ENCODE measurements at places on chromosomes 4 and X.
A peak's percentile ranks its signal among the peaks of the same experiment; 100 is the strongest.

DNA sequence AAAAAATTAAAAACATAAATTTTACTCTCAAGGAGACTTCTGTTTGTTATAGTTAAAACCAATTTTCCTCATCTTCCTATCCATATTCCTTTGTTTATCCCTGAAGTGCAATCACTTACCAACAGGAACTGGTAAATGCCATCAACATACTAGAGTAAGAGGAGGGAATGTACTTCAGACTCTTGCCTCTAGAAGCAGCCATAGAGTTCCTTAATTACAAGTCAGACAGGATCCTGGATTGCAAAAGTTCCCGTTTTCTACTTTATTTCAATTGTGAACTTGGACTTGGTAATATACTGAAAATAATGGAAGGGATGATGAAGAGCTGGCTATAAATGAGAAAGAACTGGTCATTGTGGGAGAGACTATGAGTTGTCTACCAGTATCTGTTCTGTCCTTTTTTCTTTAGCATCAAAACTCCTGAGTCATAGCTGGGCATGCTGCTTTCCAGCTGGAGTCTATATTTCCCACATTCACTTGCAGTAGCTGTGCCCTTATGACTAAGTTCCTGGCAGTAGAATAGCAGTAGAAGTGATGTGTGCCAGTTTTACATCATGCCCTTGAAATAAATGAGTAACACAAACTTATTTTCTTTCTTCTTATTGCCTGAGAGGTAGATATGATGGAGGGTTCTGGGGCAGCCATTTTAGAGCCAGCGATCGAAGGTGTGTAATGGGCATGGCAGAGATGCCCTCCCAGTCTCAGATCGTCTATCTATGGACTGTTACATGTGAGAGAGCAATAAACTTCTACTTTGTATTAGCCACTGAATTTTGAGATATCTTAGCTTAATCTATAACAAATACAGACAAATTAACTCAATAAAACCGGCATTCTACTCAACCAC lies 26.8 kb upstream of the SPARCL1 start:
- DNase-seq: no peak

DNA sequence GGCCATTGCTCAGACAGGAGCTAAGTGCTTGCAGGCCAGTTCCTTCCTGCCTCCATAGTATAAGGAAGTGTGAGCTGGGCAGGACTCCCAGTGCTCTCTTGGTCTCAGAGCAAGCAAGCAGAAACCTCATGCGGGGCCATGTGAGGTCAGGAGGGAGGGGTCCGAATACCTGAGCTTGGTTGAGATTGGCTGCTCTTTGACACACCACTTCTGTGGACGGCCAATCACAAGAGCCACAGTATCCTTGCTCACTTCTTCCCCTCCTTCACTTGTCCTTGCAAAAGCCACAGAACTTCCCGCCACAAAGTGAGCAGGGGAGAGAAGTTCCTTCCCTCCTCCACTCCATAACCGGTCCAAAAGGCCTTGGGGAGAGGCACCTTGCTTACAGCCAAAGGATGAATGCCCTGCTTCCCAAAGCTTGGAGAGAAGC lies 56.7 kb downstream of the PRPS1 start:
- DNase-seq: peak; percentile 90

- DNase-seq: no peak
These were observed 742 bp upstream of the TAF1 start for GRCh38 chrX:71365356-71365874.

GRCh38 chr4:128347930-128348660 lies 60.5 kb upstream of the PGRMC2 start:
- no peak for DNase-seq

DNA sequence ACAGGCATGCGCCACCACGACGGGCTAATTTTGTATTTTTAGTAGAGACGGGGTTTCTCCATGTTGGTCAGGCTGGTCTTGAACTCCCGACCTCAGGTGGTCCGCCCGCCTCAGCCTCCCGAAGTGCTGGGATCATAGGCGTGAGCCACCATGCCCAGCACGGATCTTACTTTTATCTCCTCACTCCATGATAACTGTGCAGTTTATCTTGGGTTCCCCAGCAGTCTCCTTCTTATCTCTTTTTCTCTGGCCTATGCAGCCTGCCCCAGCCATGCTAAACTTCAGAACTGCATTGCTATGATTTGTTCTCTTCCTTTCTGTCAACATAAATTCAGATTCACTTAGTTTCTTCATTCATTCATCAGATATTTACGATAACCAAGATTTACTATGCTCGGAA lies 22.4 kb downstream of the PAGE1 start:
- DNase-seq: no peak

GRCh38 chr4:1419708-1420107 lies 13.5 kb upstream of the NKX1-1 start:
- DNase-seq: no peak

- no peak for DNase-seq
These were observed 570 bp upstream of the SASH3 start for GRCh38 chrX:129779086-129779672.

DNA sequence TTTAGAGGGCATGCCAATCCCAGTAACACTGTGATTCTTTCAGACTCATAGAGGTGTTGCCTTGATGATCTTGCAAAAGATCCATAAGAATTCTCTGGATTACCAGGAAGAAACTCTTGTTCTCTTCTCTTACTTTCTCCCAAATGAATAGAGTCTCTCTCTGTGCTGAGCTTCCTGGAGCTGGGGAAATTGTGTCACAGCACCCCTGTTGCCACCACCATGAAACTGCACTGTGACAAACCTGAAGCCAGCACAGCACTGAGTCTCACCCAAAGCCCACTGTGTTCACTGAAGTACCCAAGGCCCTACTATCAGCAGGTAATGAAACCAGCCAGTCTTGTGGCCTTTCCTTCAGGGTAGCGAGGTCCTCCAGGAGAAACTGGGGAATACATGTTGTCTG lies 332.7 kb upstream of the FGF16 start:
- no peak for DNase-seq

DNA sequence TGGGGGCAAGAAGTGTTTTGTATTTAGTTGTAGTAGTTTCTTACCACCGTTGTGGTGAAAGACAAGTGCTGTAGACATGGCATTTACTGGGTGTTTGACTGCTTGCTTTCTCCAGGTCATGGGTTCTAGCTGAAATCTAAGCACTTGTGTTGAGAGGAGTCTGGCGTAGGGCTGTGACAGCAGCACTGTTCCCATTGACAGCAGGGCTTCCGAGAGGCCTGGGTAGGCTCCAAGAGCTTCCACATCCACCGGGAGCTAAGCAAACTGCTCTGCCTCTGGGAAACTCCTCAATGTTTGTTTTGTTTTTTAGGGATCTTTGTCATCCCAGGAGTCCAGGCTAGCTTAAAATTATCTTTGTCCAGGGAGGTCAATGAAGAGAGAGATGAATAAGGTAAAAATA lies 44.3 kb downstream of the BMPR1B start:
- no peak for DNase-seq

DNA sequence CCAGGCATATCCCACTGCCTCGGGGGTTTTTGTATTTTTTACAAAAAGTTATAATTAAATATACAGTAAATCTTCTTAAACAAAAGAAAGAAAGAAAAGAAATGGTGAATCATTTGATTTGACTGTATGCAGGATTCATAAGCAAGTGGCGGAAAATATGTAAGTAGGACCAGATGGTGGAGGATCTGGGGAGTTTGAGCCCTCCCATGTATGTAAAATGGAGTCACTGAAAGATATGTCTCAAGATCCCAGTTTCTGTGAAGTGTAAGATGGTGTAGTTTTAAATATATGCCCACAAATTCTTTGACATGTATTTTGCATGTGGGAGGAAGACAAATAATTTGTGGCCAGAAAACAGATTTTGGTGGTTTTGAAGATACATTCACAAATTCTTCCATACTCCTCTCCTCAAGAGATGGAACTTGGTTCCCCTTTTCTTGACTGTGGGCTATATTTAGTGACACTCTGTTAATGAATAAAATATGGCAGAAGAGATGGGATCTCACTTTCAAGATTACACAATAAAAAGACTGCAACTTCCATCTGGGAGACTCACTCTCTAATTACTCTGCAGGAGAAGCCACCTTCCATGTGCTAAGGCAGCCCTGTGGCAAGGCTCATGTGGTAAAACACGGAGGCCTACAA lies 133.6 kb upstream of the S100G start:
- DNase-seq: no peak

GRCh38 chr4:119833611-119834010 lies 205.0 kb upstream of the PDE5A start:
- DNase-seq: no peak

GRCh38 chr4:135775909-135776308 lies 1574.3 kb upstream of the PABPC4L start:
- no peak for DNase-seq

GRCh38 chrX:20128670-20129069 lies 12.0 kb upstream of the MAP7D2 start:
- DNase-seq: no peak

DNA sequence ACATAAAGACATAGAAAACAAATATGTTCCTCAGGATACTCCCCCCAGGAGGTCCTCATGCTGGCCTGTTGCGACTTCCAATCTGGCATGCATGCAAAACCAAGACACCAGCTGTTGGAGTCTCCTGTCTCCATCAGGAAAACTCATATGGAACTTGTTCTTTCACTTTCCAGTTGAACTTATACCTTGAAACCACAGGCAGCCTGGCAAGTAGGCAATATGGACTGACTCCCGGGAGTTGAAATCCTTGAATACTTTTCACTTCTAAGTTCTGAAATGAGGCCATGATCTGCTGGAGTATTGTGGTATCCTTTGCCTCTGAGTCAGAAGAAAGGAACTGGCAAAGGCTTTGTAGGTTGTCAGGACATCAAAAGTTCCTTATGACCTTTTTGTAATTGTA lies 444.2 kb downstream of the IDS start:
- no peak for DNase-seq

- DNase-seq: no peak
These were observed 298.4 kb downstream of the ARHGAP24 start for GRCh38 chr4:85773372-85773771.

DNA sequence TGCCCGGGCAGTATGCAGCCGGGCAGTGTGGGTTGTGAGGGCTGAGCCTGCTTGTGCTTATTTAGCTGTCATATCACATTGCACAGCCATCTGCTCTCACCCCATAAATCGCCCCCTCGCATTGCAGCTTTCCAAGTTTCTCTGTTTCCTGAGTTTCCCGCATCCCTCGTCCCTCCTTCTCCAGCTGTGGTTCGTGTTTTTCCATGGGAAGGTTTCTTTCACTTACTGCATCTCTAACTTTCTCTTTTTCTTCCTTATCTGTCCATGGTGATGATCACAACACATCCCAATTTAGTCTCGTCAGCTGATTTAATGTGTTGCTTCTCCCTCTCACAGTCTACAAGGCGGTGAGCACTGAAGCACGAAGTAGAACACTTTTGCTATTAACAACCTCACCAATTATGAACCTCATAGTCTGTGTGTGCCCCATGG lies 118.1 kb downstream of the ENPP6 start:
- DNase-seq: no peak

DNA sequence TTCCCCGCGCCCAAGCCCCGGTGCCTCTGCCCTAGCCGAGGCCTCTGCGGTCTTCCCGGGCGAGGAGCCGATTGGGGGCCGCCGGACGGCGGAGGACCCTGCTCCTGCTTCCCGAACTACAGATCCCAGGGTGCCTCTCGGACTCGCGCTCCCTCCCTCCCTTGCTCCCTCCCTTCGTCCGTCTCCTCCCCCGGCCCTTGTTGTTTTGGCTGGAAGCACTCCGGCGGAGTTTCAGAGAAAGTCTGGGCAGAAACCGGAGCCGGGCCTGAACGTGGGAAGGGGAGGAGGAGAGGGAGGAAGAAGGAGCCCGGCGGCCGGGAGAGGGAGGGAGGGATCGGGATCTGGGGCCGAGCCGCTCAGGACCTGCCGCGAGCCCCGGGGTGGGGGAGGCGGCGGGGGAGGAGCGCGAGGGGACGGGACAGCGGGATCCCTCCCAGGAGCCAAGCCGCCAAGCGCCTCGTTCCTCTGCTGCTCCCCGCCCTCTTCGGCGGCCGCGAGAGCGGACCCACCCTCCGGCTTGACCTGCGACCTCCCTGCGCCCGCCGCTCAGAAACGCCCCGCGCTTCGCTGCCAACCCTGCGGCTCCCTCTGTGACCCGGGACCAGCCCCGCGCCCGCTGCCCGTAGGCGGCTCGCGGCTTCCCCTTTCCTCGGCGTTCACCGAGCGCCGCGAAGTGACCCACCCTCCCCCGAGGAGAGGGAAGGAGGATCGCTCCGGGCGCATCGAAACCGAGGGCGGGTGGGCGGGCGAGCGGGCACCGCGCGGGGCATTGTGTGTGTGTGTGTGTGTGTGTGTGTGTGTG lies 496 bp upstream of the GAB1 start:
- DNase-seq: peak; percentile 84

DNA sequence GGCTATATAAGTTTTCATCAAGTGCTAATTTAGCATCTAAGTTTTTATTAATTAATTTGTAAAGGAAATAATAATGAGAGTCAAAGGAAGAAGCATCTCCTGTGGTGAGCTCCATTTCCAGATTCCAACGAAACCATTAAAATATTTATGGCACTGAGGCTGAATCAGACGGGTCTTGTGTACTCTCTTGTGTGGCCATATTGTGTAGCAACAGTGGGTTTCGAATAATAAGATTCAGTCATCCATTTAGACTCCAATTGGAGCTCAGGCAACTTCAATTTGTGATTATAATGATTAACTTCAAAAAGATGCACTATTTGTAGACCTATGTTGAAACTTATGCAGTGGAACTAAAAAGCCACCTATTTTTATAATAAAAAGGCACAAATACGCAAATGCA lies 82.4 kb downstream of the SNCA start:
- no peak for DNase-seq

GRCh38 chr4:159021597-159022385 lies 81.1 kb upstream of the RAPGEF2 start:
- DNase-seq: no peak

- DNase-seq: no peak
These were observed 71.2 kb downstream of the DCTD start for GRCh38 chr4:182846036-182846435.

GRCh38 chr4:153834901-153835300 lies 46.0 kb upstream of the SFRP2 start:
- no peak for DNase-seq

- no peak for DNase-seq
These were observed 207.1 kb downstream of the TRAM1L1 start for GRCh38 chr4:116878280-116878679.

- no peak for DNase-seq
These were observed 57.0 kb upstream of the SORBS2 start for GRCh38 chr4:185868983-185869382.

DNA sequence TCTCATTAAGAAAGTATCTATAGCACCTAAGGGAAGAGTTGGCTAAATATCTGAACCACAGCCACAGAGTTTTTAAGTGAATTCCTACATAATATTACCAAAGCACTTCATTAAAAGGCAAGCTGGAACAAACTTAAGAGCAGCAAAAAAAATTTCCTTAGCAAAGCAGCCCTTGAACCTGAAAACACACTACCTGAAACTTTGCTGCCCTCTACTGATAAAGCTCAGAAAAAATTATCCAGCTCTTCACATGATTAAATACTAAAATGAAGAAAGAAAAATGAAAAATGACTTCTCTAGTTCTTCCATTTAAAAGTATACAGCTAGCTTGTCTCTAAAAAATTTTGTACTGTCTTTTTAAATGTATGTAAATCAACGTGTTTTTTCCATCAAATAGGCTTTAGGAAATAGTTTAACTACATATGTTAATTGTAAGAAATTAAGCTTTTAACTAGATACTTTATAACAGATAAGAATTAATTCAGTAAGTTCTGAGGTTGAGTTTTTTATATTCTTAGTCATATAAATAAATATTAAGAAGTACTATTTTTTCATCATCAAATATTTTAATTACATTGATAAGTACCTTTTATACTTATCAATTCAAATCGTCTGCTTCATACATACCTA lies 156.1 kb downstream of the STPG2 start:
- DNase-seq: no peak

GRCh38 chr4:164383358-164384220 lies 370.3 kb upstream of the SMIM31 start:
- DNase-seq: no peak

Measured in GDM1 (cell line).